KBM-7 (cell line): ENCODE measurements at places on chromosomes 12 and 14.
A peak's percentile ranks its signal among the peaks of the same experiment; 100 is the strongest.

- DNase-seq = no peak
Measured at GRCh38 chr14:46063872-46064271, 587.7 kb downstream of the RPL10L start.

- DNase-seq = no peak
Measured at GRCh38 chr12:132268674-132269073, 60.7 kb downstream of the GALNT9 start.

GRCh38 chr12:96427269-96427729 lies 27.1 kb upstream of the CDK17 start:
- DNase-seq = no peak

- peak; percentile 90 for DNase-seq
Measured at GRCh38 chr12:64625243-64626077, 15.2 kb downstream of the RASSF3 start.

DNA sequence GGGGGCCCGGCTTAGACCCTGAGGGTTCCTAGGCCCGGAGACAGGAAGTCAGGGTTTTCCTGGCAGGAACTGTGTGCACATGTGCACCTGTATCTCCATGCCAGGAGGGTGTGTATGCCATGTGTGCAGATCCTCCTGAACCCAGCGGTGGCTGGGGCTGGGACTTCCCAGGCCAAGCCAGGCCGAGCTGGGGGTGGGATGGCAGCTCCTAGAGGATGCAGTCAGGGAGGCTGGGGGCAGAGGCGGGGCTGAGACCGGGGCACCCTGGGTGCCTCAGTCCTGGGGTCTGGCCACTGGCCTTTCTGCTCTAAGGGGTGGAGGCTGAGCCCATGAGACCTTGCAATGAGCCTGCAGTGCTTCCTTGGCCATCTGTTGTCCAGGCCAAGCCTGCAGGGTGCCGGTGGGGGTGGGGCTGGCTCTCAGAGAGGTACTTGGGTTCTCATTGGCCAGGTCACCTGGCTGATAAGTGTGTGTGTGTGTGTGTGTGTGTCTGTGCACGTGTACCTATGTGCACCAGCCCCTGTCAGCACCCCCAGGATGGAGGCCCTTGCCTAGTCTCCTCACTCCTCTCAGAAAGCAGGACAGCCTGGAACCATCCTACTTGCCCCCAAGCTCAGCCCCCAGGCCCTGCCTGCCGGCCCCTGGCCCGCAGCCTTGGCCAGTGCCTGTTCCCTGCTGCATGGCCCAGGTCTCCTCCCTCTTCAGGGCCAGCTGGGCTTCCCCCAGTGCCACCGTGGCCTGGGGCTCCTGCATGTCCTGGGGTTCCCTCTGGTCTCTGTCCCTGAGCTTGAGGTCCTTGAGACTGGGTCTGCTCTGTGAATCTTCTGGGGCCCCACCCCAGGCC lies 10.6 kb upstream of the TNFAIP2 start:
- DNase-seq = no peak

DNA sequence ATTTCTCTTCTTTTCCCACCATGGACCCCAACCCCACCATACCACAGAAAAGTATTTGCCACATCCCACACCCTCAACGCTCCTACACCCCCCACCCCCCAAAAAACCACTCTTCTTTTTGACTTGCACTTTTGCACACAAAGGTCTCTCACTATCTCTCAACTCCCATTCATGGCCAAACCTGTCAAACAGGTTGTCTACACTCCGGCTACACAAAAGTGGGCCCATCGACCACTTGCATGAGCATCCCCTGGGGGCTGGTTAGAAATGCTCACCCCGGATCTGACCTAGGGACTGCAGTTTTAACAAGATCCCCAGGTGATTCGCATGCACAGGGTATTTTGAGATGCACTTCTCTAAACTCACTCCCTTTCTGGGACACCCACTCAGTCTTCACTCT lies 248.2 kb downstream of the DPF3 start:
- no peak for DNase-seq

DNA sequence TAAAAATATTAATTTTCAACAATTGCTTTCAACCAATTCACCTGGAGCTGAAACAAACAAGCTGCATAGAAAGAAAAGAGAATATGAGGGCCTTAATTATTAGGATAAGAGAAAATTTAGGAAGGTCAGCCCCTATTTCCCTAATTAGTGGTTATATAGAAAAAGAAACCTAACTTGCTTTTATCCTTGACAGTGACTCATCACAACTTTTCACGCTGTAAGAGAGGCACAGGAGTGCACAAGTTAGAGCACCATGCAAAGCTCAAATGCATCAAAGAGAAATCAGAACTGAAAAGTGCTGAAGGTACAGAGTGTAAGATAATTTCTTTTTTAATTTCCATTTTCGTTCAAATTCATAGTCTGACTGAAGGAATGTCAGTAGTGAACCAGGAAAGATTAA lies 4.7 kb downstream of the CLEC4D start:
- DNase-seq = no peak

DNA sequence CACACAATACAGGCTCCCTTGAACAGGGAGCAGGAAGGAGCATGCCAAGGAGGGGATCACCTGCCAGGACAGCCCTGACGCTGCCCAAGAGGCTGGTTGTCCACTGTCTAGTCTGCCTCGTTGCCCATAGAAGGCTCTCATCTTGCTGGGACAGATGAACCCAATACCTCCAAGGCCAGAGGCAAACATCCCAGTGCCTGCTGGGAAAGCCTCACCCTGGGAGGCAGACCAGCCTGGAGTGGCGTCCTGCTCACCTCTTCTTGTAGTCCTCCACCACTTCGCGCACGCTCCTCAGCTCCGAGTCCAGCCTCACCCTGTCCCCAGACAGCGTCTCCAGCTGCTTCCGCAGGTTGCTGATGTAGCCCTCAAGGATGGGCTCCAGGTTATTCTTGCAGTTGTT lies 2.4 kb downstream of the KRT73 start:
- no peak for DNase-seq

- peak; percentile 89 for DNase-seq
Measured at GRCh38 chr12:12704593-12705230, 8.7 kb upstream of the GPR19 start.

DNA sequence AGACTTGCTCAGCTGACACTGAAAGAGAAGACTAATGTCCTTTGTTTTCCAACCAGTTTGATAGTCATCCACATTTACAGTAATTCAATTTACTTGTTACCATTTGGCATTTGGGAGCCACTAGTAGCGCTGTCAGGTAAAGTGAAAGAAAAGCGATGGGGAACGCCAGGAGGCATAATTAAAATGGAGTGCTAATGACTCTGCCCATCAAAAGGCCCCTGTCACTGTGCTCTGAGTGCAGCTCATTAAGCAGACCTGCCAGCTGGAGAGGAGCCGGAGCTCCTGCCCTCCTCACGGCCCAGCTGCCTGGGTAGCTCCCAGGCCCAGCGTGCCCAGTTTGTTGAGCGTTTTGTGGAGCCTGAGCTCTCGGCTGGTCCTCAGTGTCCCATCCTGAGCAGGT lies 463.6 kb upstream of the CCDC196 start:
- no peak for DNase-seq

- no peak for DNase-seq
Measured at GRCh38 chr14:63962906-63963305, 110.1 kb downstream of the SYNE2 start.

DNA sequence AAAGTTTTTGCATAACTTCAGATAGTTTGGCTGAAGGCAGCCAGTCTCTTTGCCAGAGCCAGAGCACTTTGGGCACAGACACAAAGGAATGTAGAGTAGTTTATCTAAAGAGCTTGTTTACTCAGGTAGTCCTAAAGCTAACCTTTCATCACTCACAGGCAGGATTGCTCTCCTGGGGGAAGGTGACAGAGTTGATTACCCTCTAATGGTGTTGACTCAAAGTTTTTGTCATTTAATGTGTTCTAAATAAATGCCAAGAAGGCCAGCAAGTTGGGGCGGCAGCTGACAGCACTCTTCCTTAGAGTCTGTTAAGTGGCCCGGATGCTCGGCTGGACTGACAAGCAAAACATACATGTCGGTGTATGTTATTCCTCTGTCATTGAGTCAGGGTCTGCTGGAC lies 9.3 kb upstream of the TAS2R46 start:
- no peak for DNase-seq

DNA sequence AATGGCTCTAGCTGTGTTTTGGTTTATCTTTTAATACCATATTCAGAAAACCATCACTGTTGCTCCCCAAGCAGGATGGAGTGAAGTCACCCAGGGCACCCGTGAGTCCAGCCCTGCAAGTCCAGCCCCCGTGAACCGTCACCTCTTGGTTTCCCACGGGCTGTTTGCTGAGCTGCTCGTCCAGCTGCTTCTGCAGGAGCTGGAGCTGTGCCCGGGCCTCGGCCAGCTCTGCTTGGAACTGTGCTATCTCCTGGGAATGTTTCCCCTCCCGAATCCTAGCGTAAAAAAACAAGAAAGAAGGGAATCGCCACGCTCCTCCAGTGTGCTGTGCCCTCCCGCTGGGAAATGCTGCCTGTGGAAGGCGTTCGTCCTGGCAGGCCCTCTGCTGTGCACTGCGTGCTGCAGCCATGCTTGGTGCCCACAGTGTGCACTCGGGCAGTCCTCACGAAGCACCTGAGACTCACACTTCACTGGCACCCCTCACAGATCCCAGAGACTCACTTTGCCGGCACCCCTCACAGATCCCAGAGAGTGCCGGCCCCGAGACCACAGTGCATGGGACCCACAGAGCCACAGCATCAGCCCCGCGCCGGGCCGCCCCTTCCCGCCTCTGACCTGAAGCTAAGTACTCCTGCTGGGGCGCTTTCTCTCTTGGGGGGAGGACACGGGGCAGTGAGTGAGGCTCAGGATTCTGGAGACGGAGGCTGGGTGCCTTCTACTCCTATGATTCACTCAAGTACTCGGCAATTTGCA lies 15.4 kb upstream of the ANKLE2 start:
- no peak for DNase-seq
